ENCODE measurements at places on chromosomes 12 and 14. TPM values are rescaled to one million over a fixed set of nuclear protein-coding genes. Genes with fewer than 3 reads are reported as not detected.

DNA sequence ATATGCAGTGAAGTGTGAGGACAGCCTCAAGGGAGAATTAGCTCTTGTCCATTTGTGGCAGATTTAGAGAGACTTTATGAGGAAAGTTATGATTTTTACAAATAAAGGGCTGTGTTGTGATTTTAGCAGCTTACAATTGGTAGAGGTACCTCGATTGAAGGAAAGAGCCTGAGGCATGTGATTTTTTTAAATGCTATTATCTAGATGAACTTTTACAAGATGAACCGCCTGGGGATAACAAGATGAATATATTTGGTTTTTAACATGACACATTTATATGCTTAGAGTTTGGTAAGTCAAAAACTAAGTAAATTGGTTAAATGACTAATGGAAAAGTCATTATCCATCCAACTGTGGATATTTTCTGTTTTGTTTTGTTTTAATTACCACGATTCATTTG is 52.6 kb downstream of the AEBP2 start:
- peak; percentile 2 for DNase-seq

GRCh38 chr14:35285168-35286002 is 6.8 kb upstream of the PSMA6 start:
- DNase-seq = peak; percentile 33

- peak; percentile 94 for DNase-seq
Measured at GRCh38 chr14:67763158-67763822, 53.1 kb downstream of the ZFYVE26 start.

DNA sequence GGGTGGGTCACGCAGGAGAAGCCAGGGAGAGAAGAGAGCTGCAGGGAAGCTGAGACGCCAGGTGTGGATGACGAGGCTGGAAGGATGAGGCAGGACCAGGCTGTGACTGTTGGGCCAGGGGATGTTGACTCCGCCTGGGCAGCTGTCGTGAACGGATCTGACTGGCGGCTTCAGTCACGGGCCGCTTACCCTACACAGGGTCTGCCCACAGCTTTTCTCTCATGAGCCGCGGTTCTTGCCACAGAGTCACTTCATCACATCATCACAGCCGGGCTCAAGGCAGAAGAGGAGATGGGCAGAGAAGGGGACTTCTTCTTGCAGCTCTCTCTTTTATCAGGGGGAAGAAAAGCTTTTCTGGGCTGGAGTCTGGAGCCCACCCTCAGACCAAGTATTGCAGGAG is 7.7 kb downstream of the CLBA1 start:
- no peak for DNase-seq

DNA sequence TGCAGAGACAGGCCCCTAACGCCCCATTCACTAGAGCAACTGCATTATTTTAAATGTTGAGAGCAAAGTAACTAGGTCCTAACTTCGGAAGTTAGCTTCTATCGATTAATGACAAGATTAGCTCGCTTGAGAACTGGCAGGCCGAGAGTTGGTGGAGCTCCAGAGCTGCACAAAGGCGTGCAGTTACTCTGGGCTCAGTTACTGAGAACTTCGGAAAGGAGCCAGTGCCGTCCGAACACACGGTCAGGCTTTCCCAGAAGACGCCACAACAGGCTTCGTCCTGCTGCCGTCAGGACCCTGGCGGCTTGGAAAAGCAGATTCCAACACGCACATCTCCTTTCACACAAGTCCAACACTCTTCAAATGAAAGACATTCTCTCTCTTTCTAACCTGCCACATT is 45.4 kb upstream of the TESC start:
- DNase-seq = no peak

GRCh38 chr12:58889557-58889956 is 30.7 kb downstream of the LRIG3 start:
- no peak for DNase-seq

GRCh38 chr12:75759842-75760572 is 248.6 kb upstream of the KRR1 start:
- DNase-seq = peak; percentile 87

DNA sequence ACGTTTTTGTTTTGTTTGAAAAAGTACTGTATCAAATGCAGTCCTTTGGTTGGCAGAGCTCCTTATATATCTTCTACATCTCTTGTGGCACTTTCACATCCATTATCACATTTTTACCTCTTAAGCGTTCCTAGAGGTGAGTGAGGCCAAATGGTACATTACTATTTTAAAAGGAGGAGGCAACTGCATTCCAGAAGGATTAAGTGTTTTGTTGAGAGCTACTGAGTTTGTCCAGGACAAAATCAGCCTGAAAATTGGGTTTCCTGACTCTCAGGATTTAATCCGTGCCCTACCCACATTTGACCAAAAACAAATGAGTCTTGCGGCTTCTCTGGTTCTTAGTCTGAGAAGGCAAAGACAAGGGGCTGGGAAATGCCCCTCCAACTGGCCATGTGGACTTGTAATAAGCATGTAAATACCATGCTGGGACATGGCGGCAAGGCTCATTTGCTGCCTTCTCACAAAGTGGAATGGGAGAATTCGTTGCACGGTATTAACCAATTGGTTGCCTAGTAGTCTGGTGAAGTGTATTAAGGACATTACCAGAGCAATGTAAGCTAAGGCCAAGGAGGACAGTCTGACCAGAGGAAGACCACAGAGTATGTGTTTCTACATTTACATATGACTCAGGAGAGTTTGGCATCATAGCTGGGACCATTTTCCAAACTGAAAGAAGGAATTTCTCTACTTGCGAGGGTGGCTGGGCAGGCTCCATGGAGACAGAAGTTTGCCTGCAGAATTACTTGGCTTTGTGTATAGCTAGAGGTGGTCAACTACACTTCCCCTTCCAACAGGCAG is 175.8 kb upstream of the PLXNC1 start:
- DNase-seq = no peak

GRCh38 chr14:77067632-77068516 is 30.2 kb upstream of the CIPC start:
- peak; percentile 95 for DNase-seq

- DNase-seq = no peak
Measured at GRCh38 chr14:68401855-68402254, 391.0 kb downstream of the ZFP36L1 start.

- DNase-seq = no peak
Measured at GRCh38 chr12:29389295-29389919, 8.4 kb upstream of the ERGIC2 start.

- DNase-seq = peak; percentile 91
Measured at GRCh38 chr12:13187399-13187798, 9.1 kb upstream of the EMP1 start.

- peak; percentile 85 for DNase-seq
Measured at GRCh38 chr14:22391908-22392565, 197.0 kb downstream of the DAD1 start.

GRCh38 chr14:57420986-57421385 is 30.6 kb downstream of the NAA30 start:
- DNase-seq = peak; percentile 64

DNA sequence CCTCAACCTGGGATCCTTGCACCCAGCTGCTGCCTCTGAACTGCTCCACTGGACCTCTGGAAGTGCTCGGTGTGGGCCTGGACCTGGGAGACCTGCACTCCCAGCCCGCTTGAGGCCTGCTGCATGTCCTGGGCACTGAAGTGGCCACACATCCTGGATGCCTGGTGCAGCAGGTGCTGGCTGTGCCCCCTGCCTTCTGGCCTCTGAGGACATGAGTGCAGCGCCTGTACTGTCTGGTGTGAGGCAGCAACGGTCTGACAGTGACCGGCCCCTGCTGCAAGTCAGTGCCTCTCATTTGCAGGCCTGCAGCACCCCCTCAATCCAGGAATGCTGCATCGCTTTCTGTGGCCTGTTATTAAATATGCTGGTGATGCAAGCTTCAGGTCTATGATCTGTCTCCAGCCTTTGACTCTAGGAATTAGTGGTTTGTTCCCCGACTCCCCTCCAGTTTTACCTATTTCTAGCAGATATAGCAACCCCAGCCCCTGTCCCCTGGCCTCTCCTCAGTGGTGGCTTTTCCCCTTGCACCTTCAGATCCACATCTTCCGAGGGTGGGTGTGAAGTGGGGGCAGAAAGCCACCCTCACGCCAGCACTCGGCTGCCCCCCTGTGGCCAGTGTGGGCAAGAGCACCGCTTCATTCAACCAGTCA is 3.6 kb downstream of the SMIM41 start:
- peak; percentile 65 for DNase-seq

DNA sequence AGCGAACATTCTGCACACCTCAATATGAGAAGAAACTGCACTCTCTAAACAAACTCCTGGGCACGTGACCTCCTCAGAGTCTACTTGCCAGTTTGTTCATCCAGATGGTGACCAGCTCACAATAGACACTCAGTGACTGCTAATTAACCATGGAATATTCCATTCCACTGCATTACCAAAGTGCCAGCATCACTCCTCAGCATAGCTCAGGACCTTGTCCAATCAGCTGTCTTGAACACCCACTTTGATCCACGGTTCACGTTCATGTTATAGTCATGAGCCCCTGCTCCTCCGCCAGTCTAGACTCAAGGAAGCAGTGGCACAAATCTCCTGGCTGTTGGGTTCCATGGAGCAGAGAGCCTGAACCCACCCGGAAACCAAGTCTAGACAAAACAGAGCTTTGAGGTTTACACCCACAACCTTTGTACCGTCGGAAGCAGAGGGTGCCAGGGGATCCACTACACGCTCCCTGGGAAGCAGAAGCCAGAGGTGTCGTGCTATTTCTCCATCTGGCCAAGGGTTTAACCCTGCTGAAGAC is 285.3 kb downstream of the ZFP36L1 start:
- DNase-seq = no peak

DNA sequence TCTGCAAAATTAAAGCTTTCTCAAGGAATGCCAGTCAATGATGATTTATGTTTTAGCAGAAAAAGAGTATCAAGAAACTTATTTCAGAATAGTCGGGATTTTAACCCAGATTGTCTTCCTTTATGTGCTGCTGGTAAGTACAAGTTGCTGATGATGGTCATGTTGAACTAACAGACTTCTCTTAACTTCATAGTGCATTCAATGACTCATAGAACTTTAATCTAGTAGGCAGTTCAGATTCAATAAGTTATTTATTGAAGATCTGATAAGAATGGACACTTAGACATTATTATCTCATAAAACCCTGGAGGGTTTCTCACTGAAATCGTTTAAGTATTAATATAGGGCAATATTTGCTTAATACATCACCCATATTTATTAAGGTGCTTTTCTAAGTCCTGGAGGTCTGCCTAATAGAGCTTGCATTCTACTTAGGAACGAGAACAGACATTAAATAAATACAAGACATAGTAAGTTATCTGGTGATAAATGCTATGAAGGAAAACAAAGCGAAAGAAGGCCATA is 33.8 kb downstream of the TOGARAM1 start:
- DNase-seq = no peak

DNA sequence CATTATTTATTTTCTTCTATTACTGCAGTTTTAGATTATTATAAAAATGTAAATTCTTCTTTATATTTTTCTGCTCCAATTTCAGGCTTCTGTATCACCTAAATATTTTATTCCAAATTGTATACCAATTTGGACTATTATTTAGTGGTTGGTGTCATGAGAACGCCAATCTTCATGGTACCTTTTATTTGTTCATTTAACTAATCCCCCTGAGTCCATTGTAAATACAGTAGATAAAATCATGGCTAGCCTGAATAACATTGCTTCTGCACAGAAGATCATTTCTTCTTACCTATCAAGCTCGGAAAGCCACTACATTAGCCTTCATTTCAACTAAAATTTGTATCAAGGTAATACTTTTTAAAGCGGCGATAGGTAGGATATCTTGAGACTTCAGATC is at the start of gene OR6C75:
TSS of gene OR6C75 (plus strand) at position 301 of the 400 bp plus-strand sequence. CDS start 2,136 bp downstream, outside the sequence.
- DNase-seq = no peak

GRCh38 chr12:31321897-31322228 is 4.1 kb downstream of the SINHCAF start:
- DNase-seq = peak; percentile 12

GRCh38 chr12:18556161-18556560 is 181.7 kb downstream of the PLCZ1 start:
- no peak for DNase-seq

Gene CLMN
- 3.5 TPM for total RNA-seq

Gene ADCY4
- total RNA-seq = 0.04 TPM

Gene NRIP2
- total RNA-seq = not detected

Gene PRR4
- total RNA-seq = 9.3 TPM

Gene GPR84
- not detected for total RNA-seq

Gene MEG3
- not detected for total RNA-seq

Gene MGST1
- 99.3 TPM for total RNA-seq

Gene SLC22A17
- 12.0 TPM for total RNA-seq

Gene SMIM41
- total RNA-seq = not detected
